ENCODE measurements at places on chromosomes 11 and 22.
A peak's percentile ranks its signal among the peaks of the same experiment; 100 is the strongest.

- DNase-seq: no peak
Observed at GRCh38 chr11:28058333-28058732, 49.6 kb downstream of the KIF18A start.

- no peak for DNase-seq
Observed at GRCh38 chr11:75400146-75400865, 988 bp downstream of the RPS3 start.

GRCh38 chr11:72782081-72782920 lies 11.5 kb downstream of the STARD10 start:
- DNase-seq: no peak

- DNase-seq: no peak
Observed at GRCh38 chr11:112519751-112520150, 259.1 kb upstream of the PLET1 start.

- DNase-seq: no peak
Observed at GRCh38 chr11:119709638-119710346, 19.2 kb downstream of the NECTIN1 start.

DNA sequence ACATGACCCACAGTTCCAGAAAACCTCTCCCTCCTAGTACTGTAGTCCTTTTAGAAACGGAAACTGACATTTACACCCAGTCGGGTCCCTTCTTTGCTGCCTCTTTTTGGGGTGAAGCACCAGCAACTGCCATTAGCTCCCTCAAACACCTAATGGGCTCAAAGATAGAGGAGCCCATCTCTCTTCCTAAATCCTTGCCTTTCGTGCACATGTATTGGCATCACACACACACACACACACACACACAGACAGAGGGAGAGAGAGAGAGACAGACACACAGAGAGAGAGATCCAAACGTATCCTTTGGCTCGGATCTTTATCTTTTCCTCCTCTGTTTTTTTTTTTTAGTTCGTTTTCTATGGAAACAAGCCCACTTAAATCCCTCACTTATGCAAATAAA lies 716 bp downstream of the GRM5 start:
- no peak for DNase-seq

DNA sequence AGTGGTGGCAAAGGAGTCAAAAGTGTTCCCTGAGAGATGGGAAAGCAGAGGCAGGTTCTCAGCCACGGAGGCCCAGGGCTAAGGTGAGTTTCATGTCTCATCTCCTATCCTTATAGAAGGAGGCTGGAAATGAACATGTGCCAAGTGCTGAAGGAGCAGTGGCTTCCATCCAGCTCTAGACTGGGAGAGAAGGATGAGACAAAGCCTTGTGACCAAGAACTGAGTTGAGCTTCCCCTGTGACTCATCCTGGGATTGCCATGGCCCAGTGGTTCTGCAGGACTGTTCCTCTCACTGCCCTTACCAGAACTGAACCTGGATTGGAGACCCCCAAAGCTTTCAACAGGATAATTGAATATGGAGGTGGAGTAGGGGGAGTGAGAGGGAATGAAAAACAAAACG lies 16.7 kb upstream of the OR9Q1 start:
- DNase-seq: no peak

- DNase-seq: no peak
Observed at GRCh38 chr11:20601221-20601914, 2.0 kb downstream of the SLC6A5 start.

GRCh38 chr11:112794331-112794846 lies 166.8 kb upstream of the NCAM1 start:
- DNase-seq: no peak

DNA sequence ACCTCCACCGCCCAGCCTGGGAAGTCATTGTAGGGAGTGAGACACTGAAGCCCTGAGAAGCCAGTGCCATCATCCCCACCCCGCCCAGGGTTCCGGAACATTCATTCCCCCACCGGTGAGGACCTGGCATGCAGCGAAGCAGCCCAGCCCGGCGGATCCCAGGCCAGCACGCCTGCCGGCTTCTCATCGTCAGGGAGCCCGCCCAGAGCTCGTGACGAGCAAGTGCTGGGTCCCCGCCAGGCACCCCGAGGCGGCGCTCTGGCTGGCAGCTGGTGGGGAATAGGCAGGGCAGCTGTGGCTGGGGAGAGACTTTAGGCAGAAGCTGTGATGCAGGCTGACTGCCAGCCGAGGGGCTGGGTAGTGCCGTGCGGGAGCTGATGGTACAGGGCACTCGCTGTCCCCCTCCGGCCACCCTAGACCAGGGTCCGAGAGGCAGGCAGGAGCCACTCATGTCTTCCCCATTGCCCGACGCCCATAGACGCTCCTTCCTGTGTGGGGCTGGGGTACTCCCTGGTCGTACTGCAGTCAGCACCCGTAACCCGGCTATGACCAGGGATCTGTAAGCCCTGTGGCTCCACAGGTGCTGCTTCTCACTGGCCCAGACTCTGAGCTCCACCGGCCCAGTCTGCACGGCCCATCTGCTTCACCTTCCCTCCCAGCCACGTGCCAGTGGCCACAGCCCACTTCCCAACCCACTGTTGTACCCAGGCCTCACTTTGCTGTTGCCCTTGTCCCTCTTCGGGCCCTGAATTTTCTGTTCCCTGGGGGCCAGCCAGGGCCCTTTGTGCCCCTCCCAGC lies 24.5 kb upstream of the CABP7 start:
- DNase-seq: peak; percentile 51

DNA sequence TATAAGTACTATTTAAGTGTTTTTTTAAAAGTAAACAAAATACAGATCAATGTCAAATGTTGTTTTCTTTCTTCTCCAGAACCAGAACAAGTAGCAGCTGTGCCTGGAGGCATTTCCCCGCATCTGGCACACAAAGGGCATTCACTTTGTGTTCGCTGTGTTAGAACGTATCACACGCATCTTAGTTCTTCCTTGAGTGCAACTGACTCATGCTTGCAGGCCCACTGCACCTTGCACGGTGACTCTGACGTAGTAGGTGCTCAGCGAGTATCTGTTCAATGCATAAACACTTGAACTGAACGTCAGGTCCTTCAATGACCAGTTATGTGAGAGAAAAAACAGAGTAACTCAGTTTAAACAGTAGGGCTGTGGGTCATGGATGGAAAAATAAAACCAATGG lies 3.5 kb downstream of the IFT27 start:
- no peak for DNase-seq

DNA sequence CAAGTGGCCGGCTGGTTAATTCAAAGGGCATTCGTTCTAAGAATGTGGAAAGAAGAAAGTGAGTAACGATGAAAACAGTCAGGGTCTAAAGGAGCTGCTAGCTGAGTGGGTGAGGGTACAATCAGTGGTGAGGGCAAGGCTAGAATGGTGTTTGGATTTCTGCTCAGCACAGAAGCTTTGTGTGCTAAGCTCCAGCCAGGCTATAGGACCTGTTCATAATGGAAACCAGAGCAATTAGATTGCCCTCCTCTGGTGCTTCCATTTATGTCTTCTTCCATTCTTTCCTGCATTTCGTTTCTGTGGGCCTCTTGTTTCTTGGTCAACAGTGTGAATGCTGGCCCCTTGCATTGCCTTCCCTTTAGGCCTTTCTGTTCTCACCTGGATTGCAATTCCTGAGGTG lies 572.9 kb upstream of the CHORDC1 start:
- no peak for DNase-seq

DNA sequence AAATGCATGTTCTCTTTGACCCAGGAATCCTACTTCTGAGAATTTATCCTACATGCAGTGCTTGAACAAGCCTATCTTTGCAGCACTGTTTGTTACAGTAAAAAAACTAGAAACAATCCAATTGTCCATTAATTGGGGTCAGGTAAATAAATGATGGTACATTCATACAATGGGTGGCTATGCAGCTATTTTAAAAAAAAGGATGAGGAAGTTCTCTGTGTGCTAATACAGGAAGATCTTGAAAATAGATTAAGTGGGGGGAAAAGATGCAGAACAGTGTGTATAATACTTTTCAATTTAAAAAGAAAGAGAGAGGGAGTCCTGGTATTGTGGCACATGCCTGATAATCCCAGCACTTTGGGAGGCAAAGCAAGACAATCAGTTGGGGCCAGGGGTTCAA lies 9.5 kb upstream of the CREB3L1 start:
- DNase-seq: no peak

- DNase-seq: no peak
Observed at GRCh38 chr11:115201111-115201792, 303.0 kb downstream of the CADM1 start.

DNA sequence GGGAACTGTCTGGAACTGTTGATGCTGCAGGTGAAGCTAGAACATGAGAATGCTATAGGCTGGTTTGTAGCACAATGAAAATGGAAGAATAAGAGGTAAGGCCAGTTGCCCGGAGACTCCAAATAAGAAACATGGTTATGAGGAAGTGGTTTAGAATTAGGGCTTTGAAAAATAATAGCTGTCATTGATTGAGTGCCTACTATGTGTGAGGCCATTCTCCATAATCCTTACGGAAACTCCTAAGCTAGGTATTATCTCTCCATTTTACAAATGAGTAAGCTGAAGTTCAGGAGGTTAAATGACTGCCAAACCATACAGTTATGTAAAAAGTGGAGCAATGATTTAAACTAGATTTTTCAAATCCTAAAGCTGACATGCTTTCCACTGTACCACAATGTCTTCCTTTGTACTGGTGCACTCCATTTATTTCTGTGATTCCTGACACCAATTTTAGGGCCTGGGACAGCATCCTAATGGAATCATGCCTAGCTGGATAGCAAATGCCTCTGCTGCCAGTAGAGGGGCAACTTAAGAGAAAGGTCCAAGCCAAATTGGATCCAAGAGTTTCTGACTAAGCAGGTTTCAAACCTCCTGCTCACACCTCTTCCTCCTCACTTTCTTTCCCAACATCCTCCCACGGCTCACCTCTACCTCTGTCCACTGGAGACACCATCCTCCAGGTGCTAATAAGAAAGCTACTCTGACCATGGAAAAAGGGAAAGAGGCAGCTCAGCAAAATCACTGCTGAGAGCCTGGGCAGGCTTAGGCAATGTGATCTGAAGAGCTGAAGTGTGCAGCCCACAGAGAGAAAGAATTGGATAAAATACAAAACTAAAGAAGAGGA lies 46.9 kb upstream of the PICALM start:
- DNase-seq: no peak

DNA sequence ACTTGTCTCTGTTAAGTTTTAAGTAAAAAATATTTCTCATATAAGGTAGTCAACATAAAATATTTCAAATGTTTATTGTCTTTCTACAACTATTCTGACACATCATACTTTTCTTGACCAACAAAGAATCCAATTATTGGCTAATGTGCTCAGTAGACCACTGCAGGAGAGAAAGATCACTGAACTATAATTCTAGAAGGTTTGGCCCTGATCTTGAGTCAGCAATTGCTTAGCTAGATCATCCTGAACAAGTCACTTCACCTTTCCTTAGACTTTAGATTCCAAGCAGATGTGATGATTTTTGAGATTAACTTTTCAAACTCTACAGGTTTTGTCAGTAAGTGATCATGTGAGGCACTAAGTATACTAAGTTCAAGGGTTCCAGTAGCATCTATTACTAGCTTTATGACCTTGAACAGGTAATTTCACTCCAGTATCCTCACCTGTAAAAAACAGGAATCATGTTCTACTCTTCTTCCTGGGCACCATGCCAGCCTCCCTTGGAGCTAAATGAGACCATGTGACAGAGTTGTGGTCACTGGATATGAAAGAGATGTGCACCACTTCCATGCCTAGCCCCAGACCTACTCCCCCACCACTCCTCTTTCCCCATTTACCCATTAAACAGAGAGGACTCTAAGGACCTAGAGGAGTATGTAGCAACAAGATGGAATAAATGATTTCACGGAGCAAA lies 17.3 kb downstream of the PGM2L1 start:
- DNase-seq: no peak

DNA sequence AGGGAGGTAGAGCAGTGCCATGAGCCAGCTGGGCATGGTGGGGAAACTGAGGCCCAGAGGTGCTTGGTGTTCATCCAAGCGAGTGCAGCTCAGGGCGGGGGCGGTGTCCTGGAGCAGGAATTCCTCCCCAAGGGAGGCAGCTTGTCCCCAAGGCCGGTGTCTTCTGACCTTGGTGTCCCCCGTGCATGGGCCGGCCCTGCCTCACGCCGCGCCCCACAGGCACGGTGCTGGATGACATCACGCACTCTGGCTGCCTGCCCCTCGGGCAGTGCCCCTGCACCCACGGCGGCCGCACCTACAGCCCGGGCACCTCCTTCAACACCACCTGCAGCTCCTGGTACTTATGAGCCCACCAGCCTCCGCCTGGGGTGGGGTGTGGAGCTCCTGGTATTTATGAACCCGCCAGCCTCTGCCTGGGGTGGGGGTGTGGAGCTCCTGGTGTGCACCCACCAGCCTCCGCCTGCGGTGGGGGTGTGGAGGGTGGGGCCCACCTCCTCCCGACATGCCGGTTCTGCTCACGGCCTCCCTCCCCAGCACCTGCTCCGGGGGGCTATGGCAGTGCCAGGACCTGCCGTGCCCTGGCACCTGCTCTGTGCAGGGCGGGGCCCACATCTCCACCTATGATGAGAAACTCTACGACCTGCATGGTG lies 6.7 kb downstream of the MUC5B start:
- no peak for DNase-seq

- DNase-seq: no peak
Observed at GRCh38 chr11:109506115-109506514, 84.1 kb downstream of the C11orf87 start.

DNA sequence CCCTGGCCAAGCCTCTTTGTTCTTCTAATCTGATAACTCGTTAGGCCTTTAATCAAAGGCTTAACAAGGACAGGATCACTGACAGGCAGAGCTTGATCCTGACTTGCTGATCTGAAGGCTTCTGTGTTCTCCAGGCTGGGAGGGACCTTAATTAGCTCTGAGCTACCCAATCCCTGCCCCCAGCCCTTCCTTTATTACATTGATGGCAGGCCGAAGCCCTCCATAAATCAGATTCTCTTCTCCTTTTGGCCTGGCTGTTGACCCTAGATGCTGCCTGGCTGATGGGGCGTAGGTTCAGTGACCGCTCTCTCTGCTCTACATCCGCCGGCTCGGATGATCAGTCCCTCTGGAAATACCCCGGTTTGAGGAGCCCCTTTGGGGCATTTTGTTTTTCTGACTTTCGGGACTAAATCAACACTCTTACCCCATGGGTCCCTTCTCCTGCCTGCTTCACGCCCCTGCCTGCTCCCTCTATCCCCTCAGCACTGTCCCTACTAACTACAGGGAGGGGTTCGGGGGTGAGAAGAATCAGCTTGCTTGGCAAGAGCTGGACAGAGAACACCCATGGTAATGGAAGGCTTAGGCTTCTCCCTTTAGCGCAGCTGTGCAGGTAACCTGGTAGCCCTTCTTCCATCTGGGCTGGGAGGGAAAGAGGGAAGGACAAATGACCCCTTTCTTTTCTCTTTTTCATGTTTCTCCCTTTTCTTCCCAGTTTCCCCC lies 10.0 kb upstream of the RRM1 start:
- no peak for DNase-seq

Data from substantia nigra (tissue), 51 donors.